Suppressor macrophage treated with lipopolysaccharide for 1 hour (primary cell): ENCODE measurements at places on chromosomes 16 and 17.

GRCh38 chr17:50110591-50111349 lies 15.6 kb downstream of the PDK2 start:
- no peak for DNase-seq

DNA sequence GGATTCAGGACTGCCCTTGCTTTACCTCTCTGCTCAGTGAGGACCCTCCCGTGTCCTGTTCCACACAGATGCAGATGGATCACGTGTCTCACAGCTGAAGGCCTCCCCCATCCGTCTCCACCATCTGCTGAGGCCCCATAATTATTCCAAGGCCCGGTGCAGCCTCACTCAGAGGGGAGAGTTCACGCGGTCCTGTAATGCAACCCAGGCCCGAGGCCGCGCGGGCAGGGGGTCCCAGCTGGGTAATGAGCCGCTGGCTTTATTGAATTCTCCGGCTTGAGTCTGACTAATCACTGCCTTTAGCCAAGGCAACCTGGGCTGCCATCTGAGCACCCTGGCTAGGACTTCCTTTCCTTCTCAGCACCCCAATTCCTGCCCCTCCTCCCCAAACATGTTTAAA lies 4.4 kb upstream of the WFIKKN2 start:
- DNase-seq, result no peak

- DNase-seq, result peak; percentile 67
These were observed 199.8 kb upstream of the CHMP6 start for GRCh38 chr17:80791758-80792284.

DNA sequence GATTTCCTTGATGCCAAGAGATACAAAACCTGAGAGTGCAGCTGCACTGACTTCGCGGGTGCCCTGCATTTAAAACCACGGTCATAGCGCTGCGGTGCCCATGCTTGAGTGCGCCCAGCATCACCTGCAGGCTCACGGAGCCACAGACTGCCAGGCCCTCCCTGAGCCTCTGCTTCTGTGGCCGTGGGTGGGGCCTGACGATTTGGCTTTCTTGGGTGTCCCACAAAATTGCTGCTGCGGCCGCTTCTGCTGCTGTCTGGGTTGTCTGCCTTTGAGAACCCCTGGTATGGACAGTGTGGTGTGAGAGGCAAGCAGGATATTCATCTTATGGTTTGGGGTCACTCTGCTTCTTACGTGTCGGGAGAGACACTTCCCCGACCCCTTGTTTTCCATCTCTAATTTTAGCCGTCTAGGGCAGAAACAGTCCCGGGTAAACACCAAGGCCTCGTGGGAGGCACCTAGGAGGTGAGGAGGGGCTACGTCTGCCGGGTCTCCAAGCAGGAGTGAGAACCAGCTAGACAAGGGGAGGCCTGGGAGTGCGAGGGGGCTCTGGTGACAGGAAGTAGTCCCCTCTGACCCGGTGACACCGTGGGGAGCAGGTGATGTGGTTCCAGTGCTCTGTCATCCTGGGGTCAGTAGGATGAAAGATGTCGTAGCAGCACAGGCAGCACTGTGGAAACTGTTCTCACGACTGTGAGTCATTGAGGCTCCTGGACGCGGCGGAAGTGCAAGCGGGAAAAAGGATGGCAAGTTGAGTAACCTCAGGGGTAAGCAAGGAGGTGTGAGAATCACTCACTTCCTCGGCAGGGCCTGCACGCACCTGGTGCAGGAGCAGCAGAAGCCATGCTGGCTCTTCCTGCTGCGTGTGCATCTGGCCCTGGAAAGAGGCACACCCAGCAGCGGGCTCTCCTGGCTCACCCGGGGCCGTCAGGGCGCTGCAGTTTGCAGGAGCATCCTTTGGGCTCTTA lies 176.3 kb downstream of the RPTOR start:
- DNase-seq, result no peak

DNA sequence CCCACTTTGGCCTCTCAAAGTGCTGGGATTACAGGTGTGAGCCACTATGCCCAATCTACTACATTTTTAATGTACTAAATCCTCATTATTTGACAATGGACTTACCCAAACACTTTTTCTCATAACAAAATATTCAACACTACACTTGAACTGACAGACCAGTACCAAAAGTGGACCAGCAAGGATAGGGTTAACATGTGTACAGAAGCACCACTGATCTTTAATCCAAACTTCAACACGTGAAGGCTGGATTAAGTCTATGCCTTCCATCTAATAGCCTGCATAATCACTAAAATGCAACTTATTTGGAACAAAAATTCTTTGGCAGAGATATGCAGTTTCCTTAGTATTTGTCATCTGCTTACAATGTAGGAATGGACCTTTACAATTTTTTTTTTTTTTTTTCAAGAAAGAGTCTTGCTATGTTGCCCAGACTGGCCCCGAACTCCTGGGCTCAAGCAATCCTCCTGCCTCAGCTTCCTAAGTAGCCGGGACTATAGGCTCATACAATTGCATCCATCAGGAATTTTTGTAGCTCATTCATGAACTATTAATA lies 60.0 kb upstream of the BCAR1 start:
- no peak for DNase-seq

- DNase-seq, result peak; percentile 31
These were observed 33.9 kb downstream of the CMTM4 start for GRCh38 chr16:66662445-66663194.
